ENCODE measurements at places on chromosomes 6 and 20.

DNA sequence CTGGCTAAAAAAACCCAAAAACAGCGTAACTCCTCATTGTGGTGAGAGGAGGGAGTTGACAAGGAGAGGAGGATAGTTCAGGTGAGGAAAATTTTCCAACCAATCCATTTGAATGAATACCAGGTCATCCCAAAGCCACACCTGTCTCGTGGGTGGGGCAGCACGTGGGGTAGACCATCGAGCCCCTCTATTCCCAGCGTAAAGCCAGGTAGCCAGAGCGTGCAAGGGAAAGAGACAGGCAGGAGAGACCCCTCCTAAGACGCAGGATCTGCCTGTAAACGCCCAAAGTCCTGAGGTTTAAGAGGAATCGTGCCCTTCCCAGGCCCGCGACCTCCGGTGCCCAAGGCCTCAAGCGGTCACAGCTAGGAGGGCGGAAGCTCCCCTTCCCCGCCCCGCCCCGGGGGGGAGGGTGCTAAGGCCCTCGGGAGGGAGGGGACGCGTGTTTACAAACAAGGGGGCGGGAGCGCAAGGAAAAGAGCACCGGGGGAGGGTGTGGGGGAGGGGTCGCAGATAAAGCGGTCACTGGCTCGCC, 712 bp downstream of the RXRB start:
- peak; percentile 67 for DNase-seq

- no peak for DNase-seq
These were observed 16.2 kb downstream of the METTL24 start for GRCh38 chr6:110341663-110342596.

- no peak for DNase-seq
These were observed 71.2 kb upstream of the PLCB4 start for GRCh38 chr20:8997701-8998117.

GRCh38 chr20:41650231-41650948, 32.2 kb upstream of the CHD6 start:
- no peak for DNase-seq

DNA sequence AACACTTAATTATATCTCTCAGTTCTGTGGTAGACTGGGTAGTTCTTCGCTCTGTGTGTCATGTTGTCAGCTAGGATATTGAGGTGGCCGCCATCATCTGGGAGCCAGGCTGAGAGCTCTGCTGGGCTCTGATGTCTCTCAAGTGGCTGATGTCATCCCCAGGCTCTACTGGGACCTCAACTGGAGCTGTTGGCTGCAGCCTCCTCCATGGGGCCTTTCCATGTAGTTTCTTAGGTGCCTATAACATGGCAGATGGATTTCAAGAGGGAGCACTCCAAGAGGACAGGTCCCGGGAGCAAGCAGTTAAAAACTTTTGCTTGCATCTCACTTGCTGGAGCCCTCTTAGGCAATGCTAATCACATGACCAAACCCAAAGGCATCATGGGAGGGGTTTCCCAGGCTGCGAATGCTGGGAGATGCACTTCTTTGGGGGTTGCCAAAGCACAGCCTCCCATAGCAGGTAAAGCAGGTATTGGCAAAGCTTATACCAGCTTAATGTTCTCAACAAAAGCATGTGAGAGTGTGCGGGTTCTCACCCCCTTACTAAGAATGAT, 129.8 kb downstream of the TMEM242 start:
- DNase-seq, result no peak

- DNase-seq, result no peak
These were observed 26.5 kb upstream of the SMOC2 start for GRCh38 chr6:168414336-168415097.

DNA sequence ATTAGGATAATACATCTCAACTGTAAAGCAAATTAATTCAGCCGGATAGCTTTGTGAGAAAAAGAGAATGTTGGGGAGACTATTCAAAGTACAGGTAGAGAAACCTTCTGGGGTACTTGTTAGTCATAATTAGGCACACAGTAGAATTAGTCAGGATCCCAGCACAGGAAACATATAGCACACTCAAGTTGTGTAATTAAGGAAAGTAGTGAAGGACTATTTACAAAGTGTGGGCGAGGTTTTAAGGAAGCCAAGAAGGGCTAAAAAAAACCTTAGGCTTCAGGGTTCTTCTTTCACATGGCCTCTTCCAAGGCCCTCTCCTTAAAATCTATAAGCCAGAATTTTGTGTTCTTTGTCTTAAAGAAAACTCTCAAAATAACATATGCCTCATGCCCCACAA, 126.7 kb downstream of the RTN4IP1 start:
- peak; percentile 66 for DNase-seq

GRCh38 chr6:169962604-169963469, 211.4 kb downstream of the ERMARD start:
- DNase-seq, result no peak

DNA sequence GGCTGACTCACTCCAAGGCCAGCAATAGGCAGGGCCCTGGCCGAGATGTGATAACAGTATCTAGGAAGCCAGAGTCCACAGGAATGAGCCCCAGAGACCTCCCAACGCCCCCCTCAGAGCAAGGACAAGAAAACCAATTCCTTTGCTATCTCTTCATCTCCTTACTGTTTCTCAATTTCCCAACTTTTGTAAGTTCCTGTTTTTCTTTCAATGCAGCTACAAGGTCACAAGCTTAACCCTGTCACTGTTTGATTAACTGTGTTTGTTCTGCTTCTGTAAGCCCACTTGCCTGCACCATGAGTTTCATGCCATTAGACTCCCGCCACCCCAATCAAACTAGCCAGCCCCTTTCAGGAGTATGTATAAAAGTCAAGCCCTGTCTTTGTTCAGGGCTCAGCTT, 3.5 kb downstream of the FKBP1C start:
- peak; percentile 83 for DNase-seq

DNA sequence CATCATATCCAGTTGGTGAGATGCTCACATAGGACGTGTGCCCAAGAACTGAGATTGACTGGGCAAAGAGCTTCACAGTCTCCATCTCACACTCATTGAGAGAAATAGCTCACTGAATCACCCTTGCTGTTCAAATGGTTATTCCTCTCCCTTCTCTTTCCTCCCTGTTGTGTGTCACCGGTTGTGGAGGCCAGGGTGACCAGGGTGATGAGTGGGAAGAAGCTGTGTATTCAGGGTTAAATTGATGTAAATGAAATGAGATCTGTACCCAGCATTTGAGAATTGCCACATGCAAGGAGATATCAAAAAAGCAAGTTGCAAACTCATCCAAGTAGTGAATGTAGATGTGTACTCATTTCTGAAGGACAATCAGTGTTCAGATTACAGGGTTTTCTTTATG, 36.6 kb upstream of the VAPB start:
- no peak for DNase-seq

All from MV-4-11 (cell line).